ENCODE measurements at places on chromosomes 4 and X. TPM values are rescaled to one million over a fixed set of nuclear protein-coding genes. Genes with fewer than 3 reads are reported as not detected.
A peak's percentile ranks its signal among the peaks of the same experiment; 100 is the strongest.

DNA sequence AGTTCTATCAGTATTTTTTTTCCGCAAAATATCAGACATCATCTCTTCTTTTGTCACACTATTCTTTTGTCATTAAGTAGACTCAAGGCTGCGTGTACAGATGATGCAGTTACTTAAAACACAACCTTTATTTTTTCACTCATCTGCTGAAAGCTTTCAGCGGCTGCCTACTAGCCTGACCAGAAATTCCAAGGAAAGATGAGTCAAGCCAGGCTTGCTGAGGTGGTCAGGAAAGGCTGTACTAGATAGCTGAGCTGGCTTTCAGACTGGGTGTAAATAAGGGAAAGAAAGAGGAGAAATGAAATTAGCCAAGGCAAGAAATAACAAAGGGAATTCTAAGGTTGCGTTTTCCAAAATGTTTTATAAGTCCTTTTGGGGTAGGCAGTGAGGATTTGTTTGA, 17.9 kb downstream of the STK26 start:
- peaks cover 24% of the 10 kb centered on the region for H3K27me3 ChIP-seq
- H3K36me3 ChIP-seq = no peaks in the 10 kb centered on the region
- no peak overlapping the region for H3K27ac ChIP-seq
- no peaks in the 10 kb centered on the region for H3K4me1 ChIP-seq

- no peak for DNase-seq
- H3K4me3 ChIP-seq = no peak overlapping the region
- H3K27me3 ChIP-seq = no peaks in the 10 kb centered on the region
- no peaks in the 10 kb centered on the region for H3K36me3 ChIP-seq
- peaks cover 11% of the 10 kb centered on the region for H3K4me1 ChIP-seq
- no peak overlapping the region for H3K27ac ChIP-seq
Observed at GRCh38 chr4:77015390-77015789, 60.4 kb downstream of the CCNI start.

DNA sequence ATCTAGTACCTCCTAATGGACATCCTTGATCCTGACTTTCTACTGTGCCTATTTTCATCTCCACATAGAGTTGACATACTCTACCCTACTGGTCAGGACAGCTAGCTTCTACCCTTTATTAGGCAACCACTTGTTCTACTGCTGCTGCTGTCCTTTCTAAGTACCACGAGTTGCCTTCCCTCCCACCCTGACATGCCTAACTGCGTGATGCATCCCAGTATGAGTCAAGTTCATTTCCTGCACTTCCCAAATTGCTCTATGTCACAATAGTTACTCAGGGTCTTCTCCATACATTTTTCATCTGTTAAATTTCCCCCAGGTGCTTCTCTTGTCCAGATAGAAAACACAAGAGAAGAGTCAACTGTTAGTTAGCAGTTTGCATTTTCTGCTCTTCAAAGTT, 133.4 kb downstream of the TBC1D19 start:
- H3K27me3 ChIP-seq = no peaks in the 10 kb centered on the region
- H3K4me1 ChIP-seq = no peaks in the 10 kb centered on the region
- H3K4me3 ChIP-seq = no peak overlapping the region
- DNase-seq = no peak
- no peaks in the 10 kb centered on the region for H3K36me3 ChIP-seq
- H3K27ac ChIP-seq = no peak overlapping the region

- H3K36me3 ChIP-seq = no peaks in the 10 kb centered on the region
- H3K4me3 ChIP-seq = no peak overlapping the region
- no peak for DNase-seq
- no peaks in the 10 kb centered on the region for H3K27me3 ChIP-seq
- H3K27ac ChIP-seq = no peak overlapping the region
- H3K4me1 ChIP-seq = peaks cover 29% of the 10 kb centered on the region
Observed at GRCh38 chr4:140018931-140019618, 134.9 kb downstream of the MAML3 start.

DNA sequence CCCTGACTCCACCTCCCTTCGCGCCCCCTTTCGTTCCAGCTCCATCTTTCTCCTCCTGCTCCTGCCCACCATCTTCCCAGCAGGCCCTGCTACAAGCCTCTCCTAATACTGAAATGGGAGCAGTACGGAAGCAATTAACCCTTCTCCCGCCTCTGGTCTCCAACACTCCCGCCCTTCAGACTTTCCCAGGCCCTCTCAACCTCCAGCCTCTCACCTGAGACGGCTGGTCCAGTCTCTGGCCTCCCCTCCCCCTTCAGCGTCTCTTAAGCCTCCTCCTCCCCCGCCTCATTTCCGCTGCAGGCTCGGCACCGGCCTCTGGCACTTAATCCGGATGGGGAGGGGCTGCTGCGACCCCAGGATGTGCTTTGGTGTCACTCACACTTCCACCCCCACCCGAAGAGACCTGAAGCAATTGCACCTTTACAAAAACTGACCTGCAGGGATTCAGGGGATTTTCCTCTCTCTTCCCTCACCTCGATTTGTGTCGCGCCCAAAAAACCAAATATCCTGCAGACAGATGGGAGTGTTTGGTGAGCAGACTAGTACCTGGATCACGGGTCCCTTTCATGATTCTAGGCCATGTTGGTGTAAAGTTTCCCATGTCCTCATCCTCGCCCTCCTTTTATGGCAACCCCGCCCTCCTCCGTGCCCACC, 657 bp downstream of the TCEAL8 start:
- H3K27ac ChIP-seq = peak overlapping the region; percentile 64
- peak overlapping the region; percentile 14 for H3K4me3 ChIP-seq
- no peaks in the 10 kb centered on the region for H3K4me1 ChIP-seq
- H3K27me3 ChIP-seq = no peaks in the 10 kb centered on the region
- no peaks in the 10 kb centered on the region for H3K36me3 ChIP-seq

DNA sequence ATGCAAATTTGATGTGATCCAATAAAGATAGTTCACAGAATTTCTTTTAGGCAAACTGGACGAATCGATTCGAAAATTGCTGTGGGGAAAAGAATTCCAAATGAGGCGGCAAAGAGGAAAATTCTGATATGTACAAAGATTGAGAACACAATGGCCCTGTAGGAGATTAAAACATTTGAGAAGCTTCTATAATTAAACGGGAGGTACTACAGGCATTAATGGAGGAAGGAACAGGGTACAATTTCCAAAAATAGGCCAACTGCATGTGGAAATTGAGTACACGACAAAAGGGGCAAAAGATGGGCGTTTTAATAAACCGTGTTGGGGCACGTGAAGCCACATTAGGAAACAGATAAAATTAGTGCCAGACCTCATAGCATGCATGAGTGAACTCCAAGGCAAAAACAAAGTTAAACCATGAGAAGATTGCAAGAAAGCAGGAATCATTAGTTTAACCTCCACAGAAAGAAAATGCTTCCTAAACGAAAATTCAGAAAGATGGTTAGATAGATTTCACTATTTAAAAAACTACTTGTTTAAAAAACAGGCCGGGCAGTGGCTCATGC, 68.4 kb downstream of the DHRSX start:
- no peaks in the 10 kb centered on the region for H3K4me1 ChIP-seq
- DNase-seq = no peak
- no peaks in the 10 kb centered on the region for H3K36me3 ChIP-seq
- no peak overlapping the region for H3K4me3 ChIP-seq
- no peak overlapping the region for H3K27ac ChIP-seq

TADA2B gene
- 17.2 TPM for total RNA-seq

TLR6 gene
- total RNA-seq = 6.4 TPM
